T-cell (primary cell): ENCODE measurements at places on chromosomes 1 and 21. TPM values are rescaled to one million over a fixed set of nuclear protein-coding genes. Genes with fewer than 3 reads are reported as not detected.

- no peaks in the 10 kb centered on the region for H3K27me3 ChIP-seq
- no peak overlapping the region for H3K27ac ChIP-seq
- no peaks in the 10 kb centered on the region for H3K4me1 ChIP-seq
- no peak overlapping the region for H3K4me3 ChIP-seq
- no peaks in the 10 kb centered on the region for H3K36me3 ChIP-seq
Measured at GRCh38 chr1:8104278-8105236, 78.4 kb upstream of the ERRFI1 start.

The GABRD gene
- total RNA-seq = not detected

The KCNJ15 gene
- total RNA-seq = 0.43 TPM

- no peaks in the 10 kb centered on the region for H3K27me3 ChIP-seq
- peaks cover 47% of the 10 kb centered on the region for H3K4me1 ChIP-seq
- H3K4me3 ChIP-seq = no peak overlapping the region
Measured at GRCh38 chr1:206783506-206783905, 11.2 kb upstream of the IL10 start.

DNA sequence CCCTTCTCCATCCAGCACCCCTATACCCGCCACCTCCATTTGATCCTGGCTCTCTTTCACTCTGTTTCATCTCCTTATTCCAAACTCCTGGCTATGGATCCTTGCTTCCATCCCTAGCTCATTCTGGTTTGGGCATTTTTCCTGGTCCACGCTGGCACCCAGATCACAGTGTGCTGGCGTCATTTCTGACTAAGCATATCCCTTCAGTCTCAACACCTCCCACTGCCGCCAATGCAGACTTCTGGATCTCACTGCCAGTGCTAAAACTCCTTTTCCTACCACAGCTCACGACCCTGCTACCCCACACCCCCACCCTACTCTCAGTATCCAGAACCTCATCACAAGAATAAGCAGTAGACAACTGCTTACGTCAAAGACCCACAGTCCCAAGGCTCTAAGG is 16.3 kb downstream of the SEC16B start:
- H3K27me3 ChIP-seq = peaks cover 3% of the 10 kb centered on the region
- no peak for DNase-seq
- H3K27ac ChIP-seq = no peak overlapping the region
- no peaks in the 10 kb centered on the region for H3K36me3 ChIP-seq
- no peak overlapping the region for H3K4me3 ChIP-seq

The GUCA2B gene
- total RNA-seq = not detected

The OR14K1 gene
- not detected for total RNA-seq

DNA sequence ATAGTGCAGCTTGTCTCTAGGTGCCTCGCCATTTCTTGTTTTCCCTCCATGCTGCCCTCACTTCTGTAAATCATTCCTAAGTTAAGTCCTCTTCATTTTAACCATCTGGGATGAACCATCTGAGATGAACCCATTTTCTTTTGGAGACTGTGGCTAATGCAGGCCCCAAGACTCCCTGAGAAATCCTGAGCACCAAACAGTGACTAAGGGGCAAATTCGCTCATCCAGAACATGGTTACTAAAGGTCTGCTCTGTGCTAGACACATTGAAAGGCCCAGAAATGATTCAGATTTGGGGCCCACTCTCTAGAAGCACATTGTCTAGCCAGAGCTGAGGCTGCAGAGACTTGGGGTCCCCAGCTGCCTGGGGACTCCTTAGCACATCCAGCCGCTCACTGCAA is 151.9 kb upstream of the CTTNBP2NL start:
- no peak for DNase-seq
- no peaks in the 10 kb centered on the region for H3K4me1 ChIP-seq
- H3K4me3 ChIP-seq = no peak overlapping the region
- H3K36me3 ChIP-seq = no peaks in the 10 kb centered on the region

The HTR1D gene
- total RNA-seq = not detected

GRCh38 chr1:231665101-231665500 is 38.5 kb downstream of the DISC1 start:
- no peak overlapping the region for H3K4me3 ChIP-seq
- no peak for DNase-seq
- no peaks in the 10 kb centered on the region for H3K36me3 ChIP-seq
- H3K4me1 ChIP-seq = no peaks in the 10 kb centered on the region
